ENCODE measurements at places on chromosomes 5 and 9.

- no peak for DNase-seq
These were observed 57.6 kb downstream of the TMEM174 start for GRCh38 chr5:73230264-73231245.

GRCh38 chr9:116767219-116767618 lies 80.1 kb downstream of the TRIM32 start:
- DNase-seq: no peak

DNA sequence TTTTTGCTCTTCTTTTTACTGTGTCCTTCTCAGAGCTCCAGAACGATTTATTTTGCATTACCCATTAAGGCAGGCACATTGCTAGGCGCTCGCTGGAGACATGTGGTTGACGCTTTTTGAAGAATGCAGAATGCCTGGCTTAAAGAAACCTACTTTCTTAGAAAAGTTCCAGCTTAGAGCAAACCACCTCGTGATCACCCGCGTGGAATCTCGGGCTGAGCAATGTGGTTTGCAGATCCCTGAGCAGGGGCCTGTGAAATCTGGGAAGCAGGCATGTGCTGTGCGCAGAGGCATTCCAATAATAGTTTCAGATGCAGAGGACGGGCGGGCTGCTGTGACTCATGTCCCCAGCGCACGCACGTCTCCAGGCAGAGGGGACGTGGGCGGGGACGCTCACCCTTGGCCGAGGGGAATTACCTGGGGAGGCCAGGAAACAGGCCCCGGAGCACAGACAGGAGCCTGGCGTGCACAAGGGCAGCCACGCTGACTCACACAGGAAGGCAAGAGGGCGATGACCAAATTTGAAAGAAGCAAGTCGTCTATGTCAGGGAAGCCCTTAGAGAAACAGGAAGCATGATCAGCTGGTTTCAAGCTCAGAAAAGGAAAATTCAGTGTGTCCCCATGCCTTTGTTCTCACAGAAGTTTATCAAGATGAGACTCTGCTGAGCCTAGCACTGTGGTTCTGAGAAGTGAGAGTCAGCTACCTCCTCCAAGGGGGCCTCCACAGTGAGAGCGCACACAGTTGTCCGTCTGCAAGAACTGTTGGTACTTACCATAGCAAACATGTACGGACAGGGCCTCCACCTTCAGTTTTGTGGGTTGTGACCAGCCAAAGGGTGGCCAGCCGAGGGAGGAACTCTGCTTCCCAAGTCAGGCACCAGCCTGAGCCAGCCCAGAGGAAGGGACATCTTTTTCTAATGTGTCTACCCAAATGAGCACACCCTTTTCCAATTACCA lies 218.6 kb downstream of the PIK3R1 start:
- DNase-seq: peak; percentile 94

GRCh38 chr5:1257363-1257762 lies 32.2 kb downstream of the SLC6A18 start:
- no peak for DNase-seq

- no peak for DNase-seq
These were observed 64.3 kb upstream of the S1PR3 start for GRCh38 chr9:88926781-88927505.

GRCh38 chr5:154193701-154194121 lies 3.2 kb downstream of the GALNT10 start:
- DNase-seq: no peak

DNA sequence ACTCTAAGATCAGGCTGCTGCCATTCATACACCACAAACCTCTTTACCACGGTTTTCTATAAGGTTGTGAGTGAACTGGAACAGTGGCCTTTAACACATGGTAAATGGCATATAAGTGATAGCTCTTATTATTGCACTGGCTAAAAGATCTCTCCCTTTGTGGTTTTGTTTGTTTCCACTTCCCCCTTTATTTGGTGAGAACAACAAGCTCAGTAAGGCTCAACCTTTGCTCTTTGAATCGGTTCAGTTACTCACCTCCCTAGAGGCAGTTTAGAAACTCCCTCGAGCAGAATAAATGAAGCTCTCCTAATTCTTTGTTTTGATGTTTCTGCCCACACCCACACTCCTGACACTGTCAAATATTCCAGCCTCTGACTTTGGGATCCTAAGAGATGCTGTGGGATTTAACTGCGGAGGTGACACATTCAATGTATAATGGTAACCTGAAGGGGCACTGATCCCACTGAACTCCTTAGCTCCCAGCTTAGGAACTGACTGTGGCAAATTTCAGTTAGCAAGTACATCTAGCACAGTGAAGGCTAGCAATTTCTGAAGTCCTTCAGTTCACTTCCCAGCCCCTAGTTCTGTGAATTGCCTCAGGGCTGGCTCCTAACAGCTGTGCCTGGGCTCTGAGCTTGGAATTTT lies 22.5 kb upstream of the RAD23B start:
- DNase-seq: no peak

- peak; percentile 16 for DNase-seq
These were observed at the start of gene HACD4 for GRCh38 chr9:21031091-21031807. Gene HACD4 (minus strand): TSS chr9:21031640. CDS start chr9:21031590, 50 bp downstream.

- DNase-seq: no peak
These were observed 430.6 kb downstream of the NR2F1-AS1 start for GRCh38 chr5:93150311-93151012.

GRCh38 chr5:172714491-172715420 lies 56.2 kb downstream of the DUSP1 start:
- DNase-seq: peak; percentile 51

DNA sequence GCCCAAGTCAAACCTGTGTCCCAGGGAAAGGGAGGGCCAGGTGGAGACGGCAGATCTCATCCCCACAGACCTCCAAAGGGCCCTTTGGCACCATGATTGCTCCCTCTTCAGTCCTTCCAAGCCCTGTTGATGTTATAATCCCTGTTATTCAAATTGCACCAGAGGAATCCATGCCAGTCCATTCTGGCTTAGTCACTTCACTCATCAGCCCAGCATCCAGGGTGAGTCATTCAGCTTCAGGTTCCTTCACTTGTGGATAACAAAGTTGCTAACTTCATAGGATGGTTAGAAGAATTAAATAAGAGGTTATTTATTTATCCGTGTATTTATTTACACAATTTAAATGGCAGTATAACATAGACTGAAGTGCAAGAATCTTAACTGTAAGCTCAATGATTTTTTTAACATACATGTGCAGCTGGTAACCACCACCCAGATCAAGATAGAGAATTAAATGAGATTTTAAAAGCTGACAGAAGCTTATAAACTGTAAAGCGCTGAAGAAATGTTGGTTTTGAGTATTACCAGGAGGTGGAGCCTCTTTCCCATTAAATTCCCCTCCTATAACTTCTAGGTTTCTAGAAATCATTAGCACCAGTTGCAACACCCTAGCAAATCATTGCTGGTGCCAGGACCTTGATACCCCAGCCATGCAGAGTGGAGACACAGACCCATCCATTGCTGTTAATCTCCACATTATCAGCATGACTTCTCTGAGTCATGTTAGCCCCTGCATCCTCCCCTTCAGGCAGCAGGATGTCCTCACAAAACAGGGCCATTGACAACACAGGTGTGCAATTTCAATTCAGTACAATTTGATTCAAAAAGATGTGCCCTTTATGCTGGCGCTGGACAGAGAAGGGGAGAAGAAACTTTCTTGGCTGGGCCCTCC lies 77.4 kb downstream of the SEC61B start:
- no peak for DNase-seq

DNA sequence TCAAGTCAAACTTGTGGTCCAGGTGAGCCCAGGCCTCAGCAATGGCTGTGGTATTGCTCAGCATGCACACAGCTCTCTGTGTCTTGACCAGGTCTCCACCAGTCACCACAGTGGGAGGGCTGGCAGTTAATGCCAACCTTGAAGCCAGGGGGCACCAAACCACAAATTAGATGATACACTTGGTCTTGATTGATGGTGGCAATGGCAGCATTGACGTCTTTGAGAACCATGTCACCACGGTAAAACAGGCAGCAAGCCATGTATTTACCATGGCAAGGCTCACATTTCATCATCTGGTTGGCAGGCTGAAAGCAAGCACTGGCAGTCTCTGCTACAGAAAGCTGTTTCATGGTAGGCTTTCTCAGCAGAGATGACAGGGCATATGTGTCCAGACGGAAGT lies 40.0 kb downstream of the NIM1K start:
- no peak for DNase-seq

- DNase-seq: no peak
These were observed 21.3 kb downstream of the SPRY4 start for GRCh38 chr5:142303565-142303964.

- no peak for DNase-seq
These were observed 34.0 kb upstream of the NCS1 start for GRCh38 chr9:130138171-130138653.

GRCh38 chr5:135343413-135343812 lies 55.6 kb downstream of the MACROH2A1 start:
- no peak for DNase-seq

DNA sequence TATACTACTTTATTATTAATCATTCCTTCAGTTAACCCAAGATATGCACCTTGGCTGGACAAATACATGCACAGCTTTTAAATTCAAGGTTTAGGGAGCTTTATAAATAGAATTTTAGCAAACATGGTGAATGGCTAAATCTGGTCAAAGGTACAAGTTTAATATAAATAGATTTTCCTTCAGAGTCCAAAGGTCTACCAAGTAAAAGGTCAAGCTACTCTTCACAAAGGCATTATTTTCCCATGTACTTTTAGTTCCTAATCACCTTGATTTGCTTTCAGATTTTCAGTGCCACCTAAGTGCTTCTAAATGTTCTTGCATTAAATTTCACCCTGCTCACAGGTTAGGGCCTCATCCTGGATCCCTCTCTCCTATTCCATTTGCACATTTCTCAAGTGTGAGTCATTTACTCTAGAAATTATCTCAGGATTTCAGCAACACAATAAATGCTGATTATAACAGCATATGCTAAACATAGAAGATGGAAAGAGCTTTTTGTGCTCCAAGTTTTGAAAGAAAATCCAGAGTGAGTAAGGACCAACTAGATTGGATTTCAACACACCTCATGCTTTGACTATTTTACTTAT lies 459.4 kb upstream of the ITGA1 start:
- DNase-seq: no peak

DNA sequence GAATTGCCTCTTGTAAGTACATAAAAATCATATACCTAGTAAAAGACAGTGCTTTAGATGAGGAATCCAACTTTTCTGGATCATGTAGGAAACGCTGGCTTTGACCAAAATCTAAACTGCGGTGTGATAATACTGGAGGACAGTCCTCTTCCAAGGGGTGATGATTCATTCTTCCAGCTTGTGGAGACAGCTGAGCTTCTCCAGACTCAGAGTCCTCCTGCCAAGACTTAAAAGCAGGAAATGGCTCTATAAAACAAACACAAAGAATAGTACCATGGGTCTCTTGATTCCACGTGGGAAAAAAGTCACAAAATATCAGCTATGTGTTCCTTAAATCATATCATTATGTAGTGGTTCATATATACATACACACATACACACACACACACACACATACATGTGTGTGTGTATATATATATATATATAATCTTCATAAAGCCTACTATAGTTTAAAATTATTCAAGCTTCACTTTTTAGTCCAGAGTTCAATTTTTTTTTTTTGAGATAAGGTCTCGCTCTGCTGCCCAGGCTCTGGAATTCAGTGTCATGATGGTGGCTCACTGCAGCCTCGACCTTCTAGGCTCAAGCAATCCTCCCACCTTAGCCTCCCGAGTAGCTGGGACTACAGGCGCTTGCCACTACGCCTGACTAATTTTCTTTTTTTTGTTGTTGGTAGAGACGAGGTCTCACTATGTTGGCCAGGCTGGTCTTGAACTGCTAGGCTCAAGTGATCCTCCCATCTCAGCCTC lies 65.0 kb downstream of the PKD2L2 start:
- DNase-seq: no peak

DNA sequence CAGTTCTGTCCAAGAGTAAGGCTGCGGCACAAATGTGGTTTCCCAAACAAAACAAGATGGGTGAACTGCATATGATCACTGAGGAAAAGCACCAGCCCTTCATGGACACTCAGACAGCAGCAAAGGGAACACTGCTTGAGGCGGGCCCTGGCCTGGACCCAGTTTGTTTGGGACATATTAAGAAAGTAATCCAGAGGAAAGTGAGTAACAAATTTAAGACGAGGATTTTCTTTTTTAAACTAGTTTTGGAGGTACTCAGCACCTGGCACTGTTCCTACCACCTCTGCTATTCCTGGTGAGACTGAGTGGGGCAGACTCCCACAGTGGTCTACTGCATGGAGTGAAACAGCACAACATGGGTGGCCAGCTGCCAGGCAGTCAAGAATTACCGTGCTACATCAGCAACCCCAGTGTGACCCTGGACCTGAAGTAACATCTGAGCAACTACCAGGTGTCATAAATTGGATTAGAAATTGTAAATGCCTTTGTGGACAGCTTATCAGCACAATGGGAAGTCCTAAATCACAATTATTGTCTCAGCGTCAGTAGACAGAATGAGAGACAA lies 28.5 kb downstream of the P4HA2 start:
- DNase-seq: no peak

GRCh38 chr5:61701877-61702602 lies 370.0 kb downstream of the ZSWIM6 start:
- no peak for DNase-seq

- DNase-seq: no peak
These were observed 30.1 kb downstream of the PTPA start for GRCh38 chr9:129141066-129142041.

GRCh38 chr9:27426511-27427271 lies 97.4 kb upstream of the IFNK start:
- DNase-seq: no peak

- DNase-seq: no peak
These were observed 255.3 kb upstream of the SMARCA2 start for GRCh38 chr9:1759771-1760300.

DNA sequence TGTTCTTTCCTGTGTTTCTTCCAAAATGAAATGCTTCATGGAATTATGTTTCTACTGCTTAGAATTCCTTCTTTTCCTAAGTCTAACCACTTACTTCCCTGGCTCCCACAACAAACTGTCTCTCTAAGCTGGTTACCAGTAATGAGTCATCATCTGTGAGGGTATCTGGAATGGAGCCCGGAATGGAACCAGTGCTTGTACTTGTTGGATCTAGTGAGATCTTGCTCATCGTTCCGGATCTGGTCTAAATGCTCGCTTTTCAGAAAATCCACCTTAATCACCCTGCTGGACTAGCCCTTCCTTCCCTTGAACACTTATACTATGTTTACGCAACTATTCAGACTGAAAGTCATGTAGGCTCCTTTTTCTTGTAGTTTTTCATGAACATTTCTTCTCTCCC lies 184.8 kb downstream of the PBX3 start:
- DNase-seq: no peak

DNA sequence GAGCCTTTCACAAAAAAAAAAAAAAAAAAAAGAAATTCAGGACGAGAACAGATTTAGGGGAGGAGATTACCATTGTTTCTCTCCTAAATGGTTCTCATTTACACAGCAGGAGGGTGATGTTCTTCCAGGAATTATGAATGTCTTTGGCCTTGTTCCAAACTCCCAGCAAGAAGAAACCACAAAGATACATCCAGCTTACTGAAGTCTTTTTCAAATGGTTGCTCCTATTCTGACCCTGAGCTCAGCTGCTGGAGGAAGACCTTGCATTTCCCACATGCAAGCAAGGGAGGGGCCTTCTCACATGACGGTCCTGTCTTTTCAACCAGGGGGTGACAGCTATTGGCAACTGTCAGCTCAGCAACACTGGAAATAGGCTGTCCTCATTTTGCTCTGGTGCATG lies 203.0 kb upstream of the VLDLR start:
- no peak for DNase-seq
